ENCODE measurements at places on chromosomes 7 and 10.

DNA sequence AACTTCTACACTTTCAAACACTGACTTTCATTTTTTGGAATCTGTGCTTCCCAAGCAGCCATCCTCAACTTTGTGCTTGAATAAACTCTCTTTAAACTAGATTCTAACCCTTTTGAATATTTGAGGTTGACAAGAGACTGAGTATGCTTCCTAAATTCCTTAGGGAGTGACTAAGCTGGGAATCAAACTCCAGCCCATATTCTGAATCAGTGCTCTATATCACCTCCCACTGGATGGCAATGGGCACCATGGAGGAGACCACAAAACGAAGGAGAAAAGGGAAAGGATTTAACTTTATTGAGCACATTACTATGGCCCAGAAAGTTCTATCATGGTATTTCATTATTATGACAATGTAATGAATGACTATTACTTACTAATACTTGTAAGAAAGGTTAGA lies 17.2 kb upstream of the SLC26A4 start:
- DNase-seq: no peak

GRCh38 chr7:69395061-69395714 lies 203.1 kb upstream of the AUTS2 start:
- DNase-seq: no peak

- no peak for DNase-seq
Measured at GRCh38 chr10:96272316-96273280, 1.2 kb upstream of the BLNK start.

DNA sequence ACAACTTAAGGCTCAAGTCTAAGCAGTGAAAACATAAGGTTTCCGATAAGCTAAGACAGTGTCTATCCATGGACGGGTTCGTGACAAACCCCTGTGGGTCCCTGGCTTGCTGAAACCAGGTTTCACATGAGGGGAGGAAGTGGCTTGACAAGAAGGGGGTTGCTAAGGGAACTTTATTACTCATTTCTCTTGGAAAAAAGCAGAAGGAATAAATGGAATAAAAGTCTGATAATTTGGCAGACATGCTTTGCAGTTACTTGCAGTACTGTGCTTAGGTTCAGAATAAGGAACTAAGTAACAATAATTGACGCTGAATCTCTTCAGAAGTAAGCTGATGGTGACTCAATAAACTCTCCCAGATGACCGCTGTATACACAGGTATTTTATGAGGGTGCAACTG lies 34.7 kb downstream of the RBM17 start:
- no peak for DNase-seq

DNA sequence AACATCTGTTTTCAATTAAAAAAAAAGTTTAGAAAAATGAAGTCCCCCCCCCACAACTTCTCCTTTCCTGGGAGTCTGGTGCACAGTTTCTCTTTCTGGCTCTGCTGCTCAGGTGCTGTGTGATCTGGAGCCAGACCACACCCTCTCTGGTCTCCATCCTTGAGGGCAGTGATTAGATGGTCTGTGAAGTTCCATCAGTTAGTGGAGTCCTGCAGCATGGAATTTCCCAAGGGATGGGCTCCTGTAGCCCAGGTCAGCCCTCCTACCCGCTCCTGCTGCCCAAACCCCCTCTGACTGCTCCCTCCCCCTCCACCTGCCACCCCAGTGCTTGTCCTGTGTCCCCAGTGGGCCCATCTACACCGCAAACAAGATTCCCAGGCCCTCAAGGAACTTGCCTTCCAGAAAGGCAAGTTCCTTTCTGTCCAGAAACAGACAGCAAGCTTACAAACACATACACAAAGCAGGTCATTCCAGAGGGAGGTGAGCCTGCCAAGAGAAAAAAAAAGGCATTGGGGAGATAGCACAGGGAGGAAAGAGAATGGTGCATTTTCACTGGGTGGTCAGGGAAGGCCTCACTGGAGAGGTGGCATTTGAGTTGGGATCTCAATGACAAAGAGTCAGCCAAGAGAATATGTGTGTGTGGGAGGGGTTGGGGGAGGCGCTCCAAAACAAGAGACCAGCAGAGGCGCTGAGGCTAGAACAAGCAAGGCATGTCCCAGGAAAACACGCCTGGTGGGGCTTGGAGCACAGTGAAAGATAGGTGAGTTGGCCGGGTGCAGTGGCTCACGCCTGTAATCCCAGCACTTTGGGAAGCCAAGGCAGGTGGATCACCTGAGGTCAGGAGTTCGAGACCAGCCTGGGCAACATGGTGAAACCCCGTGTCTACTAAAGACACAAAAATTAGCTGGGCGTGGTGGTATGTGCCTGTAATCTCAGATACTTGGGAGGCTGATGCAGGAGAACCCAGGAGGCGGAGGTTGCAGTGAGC lies 49.5 kb upstream of the SLC29A3 start:
- no peak for DNase-seq

DNA sequence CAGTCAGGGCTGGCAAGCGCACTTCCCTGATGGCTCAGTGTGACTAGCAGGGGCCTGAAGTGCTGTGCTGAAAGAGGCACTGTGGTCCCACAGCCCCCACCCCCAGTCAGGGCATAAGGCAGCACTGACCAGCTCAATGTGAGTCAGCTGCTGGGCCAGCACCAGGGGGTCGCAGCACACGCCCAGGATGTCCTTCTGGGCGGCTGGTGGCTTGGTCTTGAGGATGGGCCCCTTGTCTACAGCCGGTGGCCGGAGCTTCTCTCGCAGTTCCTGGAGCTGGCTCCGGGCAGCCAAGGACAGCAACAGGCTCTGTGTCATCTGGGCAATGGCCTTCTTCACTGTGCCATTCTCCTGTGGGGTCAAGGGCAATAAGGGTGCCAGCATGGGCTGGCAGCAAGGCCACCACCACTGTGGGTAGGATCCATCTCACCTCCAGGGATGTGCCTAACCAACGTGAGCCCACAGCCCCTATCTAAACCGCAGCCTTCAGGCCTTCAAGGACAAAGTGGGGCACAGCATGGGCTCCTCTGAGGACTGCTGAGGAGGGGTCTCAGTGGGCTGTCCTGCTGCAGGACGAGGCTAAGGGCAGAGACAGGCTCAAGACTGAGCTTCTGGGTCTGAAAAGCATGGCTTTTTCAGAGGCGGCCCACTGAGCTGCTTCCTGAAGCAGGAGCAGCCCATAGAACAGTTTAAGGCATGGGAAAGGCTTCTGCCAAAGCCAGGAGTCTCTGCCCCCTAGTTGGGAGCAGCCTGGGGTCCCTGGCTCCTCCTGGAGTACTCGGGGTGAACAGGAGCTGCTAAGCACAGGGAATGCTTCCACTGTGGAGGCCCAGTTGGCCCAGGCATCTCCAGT lies 62.5 kb downstream of the CSGALNACT2 start:
- no peak for DNase-seq

DNA sequence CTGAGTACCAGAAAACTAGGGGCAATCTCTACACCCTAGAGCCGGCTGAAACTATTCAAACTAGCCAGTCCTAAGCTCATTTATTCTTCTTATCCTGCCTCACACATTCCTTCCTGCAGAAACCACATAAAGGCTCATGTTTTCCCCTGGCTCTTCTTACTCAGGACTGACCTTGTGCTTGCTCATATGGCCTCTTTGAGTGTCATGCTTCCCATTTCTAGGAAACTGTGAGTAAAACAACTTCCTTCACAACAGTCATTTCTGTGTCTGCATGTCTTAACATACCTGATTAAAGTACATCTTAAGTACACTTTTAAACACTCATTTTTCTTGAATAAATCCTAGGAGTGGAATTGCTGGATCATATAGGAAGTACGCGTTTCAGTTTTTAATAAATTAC lies 52.3 kb upstream of the KIAA1217 start:
- no peak for DNase-seq

DNA sequence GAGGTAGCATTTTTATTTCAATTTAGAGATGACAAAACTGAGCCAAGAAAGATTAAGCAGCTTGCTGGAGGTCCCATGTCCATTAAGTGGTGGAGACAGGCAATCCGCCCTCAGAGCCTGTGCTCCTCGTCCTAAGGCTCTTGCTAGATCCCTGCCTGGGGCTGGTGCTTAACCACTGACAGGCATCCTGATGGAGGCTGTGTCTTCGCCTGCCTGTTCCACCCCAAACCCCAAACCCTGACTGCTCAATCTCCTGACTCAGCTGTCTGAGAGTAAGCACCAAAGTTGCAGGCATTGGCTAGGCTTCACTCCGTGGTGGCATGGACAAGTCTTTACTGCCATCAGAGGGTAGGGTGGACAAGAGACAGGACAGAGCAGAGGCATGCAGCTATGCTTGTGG lies 209.4 kb downstream of the POU6F2 start:
- DNase-seq: no peak

- no peak for DNase-seq
Measured at GRCh38 chr10:76306856-76307255, 875.4 kb downstream of the LRMDA start.

DNA sequence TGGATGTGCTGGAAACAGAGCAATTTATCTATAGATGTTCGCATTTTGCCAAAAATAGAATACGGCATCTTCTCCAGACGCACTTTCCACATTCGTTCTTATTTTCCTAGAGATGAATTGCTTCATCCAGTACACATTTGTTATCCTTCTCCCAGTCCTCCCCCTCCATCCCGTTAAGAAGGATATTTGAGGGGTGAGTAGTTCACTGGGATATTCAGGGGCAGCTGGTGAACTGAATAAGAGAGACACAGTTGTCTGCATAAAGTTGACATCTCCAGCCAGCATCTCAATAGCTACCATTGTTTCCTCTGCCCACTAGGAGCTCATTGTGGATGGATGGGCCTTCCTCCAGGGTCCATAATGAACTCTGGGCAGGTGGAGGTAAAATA lies 456.8 kb upstream of the NRP1 start:
- no peak for DNase-seq

GRCh38 chr10:65312876-65313275 lies 1613.0 kb upstream of the LRRTM3 start:
- DNase-seq: no peak

GRCh38 chr10:6401558-6402348 lies 178.3 kb downstream of the PRKCQ start:
- DNase-seq: peak; percentile 53

- DNase-seq: no peak
Measured at GRCh38 chr10:29377333-29377961, 88.6 kb downstream of the LYZL1 start.

DNA sequence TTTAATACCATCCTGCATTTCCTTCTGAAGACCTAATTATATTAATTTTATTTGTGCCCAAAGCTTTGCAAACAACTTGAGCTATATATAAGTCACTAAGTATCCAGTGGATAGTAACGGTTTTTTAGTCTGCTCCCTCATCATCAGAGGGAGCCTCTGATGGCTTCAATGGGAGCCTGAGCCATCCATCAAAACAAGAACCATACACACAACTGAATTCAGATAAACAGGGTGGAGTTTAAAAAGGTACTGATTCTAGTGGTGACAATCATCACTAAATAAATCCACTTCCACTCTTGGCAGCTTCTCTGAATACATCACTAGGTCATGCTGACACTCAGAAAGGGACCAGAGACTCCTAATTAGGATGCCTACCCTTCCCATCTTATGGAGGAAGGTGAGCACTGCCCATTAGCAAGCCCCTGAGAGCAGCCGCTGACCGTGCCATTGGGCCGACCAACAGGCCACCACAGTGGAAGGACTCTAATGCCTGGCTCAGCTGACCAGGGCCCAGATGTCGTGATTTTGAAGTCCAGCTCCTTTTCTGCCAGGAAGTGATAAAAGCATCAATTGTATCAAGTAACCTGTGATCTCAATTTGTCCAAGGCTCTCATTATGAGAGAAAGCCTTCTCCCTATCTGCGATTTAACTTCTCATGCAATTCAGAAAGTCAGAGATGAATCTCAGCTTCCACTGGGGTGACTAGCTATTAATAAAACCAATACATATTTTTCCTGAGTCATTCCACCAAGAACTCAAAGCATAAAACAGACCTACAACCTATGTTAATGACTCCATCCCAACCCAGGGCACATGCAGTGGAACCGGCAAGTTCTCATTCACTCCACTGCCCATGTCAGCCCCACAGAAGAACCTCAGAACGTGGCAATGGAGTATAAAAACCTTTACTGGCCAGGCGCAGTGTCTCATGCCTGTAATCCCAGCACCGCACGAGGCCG lies 13.1 kb downstream of the VOPP1 start:
- no peak for DNase-seq

DNA sequence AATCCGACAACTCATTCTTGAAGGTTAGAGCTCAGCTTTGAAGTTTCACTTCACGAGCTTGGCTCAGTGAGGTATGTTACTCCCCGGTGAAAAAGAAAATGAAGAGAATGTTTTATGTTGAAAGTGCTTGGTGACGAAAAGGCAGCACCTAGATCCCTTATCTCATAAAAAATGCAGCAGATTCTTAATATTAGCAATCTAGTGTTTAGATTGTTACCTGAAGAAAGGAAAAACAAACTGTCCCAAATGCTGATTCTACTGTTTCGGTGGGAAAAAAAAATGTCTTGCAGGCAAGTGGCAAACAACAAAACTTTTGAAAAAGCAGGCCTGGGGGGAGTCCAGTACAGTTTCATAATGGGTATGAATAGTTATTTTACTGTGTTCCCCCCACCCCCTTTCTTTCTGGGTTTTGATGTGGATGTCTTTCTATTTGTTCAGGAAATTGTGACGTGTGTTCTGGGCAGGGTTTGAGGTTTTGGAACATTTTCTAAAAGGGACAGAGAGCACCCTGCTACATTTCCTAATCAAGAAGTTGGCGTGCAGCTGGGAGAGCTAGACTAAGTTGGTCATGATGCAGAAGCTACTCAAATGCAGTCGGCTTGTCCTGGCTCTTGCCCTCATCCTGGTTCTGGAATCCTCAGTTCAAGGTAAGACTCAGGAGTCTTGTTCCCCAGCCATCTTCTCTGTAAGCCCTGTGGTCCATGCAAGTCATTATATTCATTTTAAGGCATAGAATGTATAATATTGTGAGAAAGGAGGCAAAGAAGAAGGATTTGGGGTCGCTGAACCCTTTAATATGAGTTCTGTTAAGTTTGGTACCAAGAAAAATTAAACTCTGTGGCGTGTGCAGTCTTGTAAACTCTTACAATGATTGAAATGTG lies at the start of gene SRGN:
SRGN (plus strand) TSS at position 514 of the 881 bp plus-strand sequence; CDS start at position 569, 55 bp downstream.
- no peak for DNase-seq

DNA sequence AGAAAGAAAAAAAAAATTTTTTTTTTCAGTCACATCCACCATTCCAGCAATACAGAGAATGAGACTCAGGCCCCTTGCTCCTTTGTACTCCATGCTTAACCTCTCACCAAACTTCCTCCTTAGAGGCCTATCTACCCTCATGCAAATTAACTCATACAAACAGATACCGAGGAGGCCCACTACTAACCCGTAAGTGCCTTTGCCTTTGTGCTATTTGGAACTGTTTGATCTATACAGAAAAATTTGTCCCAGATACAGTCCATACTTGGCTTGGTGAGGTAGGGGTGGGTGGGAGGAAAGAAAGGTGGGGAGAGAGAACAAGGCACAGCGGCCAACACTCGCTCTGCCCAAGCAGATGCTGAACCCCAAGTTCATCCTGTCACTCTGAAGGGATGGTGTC lies 87.8 kb upstream of the DUSP5 start:
- no peak for DNase-seq

Measured in NCI-H2029 (cell line).